ENCODE measurements at places on chromosomes 5 and 9. TPM values are rescaled to one million over a fixed set of nuclear protein-coding genes. Genes with fewer than 3 reads are reported as not detected.

DNA sequence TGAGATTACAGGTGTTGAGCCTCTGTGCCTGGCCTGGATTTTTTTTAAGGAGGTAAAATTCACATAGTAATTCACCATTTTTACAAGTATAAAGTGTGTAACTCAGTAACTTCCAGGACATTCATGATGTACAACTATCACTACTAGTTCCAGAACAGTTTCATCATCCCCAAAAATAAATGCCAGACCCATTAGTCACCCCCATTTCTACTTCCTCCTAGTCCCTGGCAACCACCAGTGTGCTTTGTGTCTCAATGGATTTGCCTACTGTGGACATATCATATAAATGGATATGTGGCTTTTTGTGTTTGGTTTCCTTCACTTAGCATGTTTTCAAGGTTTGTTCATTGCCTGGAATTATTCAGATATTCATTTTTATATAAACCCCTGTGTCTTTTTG lies 72.5 kb upstream of the PANK3 start:
- H3K27me3 ChIP-seq = no peaks in the 10 kb centered on the region
- no peaks in the 10 kb centered on the region for H3K4me1 ChIP-seq
- no peaks in the 10 kb centered on the region for H3K36me3 ChIP-seq
- DNase-seq = no peak
- H3K27ac ChIP-seq = no peak overlapping the region
- H3K4me3 ChIP-seq = no peak overlapping the region

- no peaks in the 10 kb centered on the region for H3K27me3 ChIP-seq
- no peak overlapping the region for H3K4me3 ChIP-seq
- peaks cover 2% of the 10 kb centered on the region for H3K4me1 ChIP-seq
Measured at GRCh38 chr9:124248066-124248465, 9.7 kb upstream of the NEK6 start.

DNA sequence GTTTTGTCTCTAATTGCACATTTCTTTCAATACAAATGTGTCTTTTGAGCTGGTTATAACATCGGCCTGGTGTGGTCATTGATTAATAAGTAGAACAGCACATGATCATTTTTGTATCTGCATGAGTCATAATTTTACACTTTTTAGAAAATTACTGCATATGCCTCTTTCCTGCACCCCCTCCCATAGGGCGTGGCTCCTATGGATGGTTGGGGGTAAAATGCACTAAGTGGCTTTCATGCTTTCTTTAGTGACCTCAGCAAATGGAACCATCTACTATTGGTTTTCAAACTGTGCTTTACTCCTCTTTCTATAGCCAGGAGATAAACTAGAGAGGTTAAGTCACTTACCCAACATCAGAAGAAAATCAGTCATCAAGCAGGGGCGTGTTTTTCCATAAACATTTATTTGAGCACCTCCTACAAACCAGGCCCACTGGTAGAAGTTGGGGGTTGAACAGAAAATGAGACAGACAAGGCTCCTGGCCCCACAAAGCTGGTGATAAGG lies 3.8 kb downstream of the ANXA6 start:
- no peak overlapping the region for H3K4me3 ChIP-seq
- H3K36me3 ChIP-seq = no peaks in the 10 kb centered on the region
- no peak for DNase-seq
- H3K4me1 ChIP-seq = peaks cover 61% of the 10 kb centered on the region
- no peak overlapping the region for H3K27ac ChIP-seq
- no peaks in the 10 kb centered on the region for H3K27me3 ChIP-seq

The SPINK4 gene
- not detected for total RNA-seq

DNA sequence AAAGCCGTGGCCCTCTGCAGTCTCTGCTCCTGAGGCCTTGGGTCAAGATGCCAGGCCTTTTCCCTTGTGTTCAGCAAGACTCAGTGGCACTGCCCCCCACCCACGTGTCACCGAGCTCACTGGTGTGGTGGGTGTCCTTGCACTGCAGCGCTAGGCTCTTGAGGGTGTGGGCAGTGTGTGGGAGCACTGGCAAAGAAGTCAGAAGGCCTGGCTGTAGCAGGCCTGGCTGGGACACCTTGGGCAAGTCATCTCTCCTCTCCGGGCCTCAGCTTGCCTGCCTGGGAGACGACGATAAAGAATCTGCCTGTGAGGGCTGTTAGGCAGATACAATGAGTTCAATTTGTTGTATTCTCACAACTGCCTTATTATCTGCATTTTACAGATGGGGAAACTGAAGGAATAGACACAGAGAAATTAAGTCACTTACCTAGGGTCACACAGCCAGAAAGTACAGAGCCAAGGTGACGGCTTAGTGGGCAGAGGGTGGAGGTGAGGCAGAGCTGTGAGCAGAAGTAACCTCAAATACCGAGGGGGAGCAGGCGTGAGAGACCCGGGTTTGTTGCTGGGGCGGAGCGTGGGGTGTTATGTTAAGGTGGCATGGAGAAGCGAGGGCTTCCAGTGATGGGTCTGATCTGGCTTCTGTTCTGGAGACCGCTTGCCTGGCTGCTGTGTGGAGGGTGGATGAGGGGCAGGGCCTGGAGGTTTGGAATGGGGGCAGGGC lies 1.4 kb downstream of the TSPAN17 start:
- no peak for DNase-seq
- H3K27me3 ChIP-seq = no peaks in the 10 kb centered on the region
- H3K36me3 ChIP-seq = peaks cover 3% of the 10 kb centered on the region
- H3K4me1 ChIP-seq = peaks cover 17% of the 10 kb centered on the region
- H3K27ac ChIP-seq = peak overlapping the region; percentile 77

- DNase-seq = no peak
- H3K4me3 ChIP-seq = no peak overlapping the region
- no peaks in the 10 kb centered on the region for H3K27me3 ChIP-seq
- H3K27ac ChIP-seq = no peak overlapping the region
Measured at GRCh38 chr5:69074664-69075521, 18.9 kb upstream of the SLC30A5 start.

- no peaks in the 10 kb centered on the region for H3K27me3 ChIP-seq
- H3K4me1 ChIP-seq = no peaks in the 10 kb centered on the region
- H3K4me3 ChIP-seq = no peak overlapping the region
- H3K27ac ChIP-seq = no peak overlapping the region
- DNase-seq = no peak
Measured at GRCh38 chr5:96067894-96068614, 106.4 kb upstream of the ELL2 start.

- no peak overlapping the region for H3K27ac ChIP-seq
- peak; percentile 21 for DNase-seq
- H3K4me3 ChIP-seq = no peak overlapping the region
Measured at GRCh38 chr5:54738118-54738972, 220.8 kb downstream of the SNX18 start.

DNA sequence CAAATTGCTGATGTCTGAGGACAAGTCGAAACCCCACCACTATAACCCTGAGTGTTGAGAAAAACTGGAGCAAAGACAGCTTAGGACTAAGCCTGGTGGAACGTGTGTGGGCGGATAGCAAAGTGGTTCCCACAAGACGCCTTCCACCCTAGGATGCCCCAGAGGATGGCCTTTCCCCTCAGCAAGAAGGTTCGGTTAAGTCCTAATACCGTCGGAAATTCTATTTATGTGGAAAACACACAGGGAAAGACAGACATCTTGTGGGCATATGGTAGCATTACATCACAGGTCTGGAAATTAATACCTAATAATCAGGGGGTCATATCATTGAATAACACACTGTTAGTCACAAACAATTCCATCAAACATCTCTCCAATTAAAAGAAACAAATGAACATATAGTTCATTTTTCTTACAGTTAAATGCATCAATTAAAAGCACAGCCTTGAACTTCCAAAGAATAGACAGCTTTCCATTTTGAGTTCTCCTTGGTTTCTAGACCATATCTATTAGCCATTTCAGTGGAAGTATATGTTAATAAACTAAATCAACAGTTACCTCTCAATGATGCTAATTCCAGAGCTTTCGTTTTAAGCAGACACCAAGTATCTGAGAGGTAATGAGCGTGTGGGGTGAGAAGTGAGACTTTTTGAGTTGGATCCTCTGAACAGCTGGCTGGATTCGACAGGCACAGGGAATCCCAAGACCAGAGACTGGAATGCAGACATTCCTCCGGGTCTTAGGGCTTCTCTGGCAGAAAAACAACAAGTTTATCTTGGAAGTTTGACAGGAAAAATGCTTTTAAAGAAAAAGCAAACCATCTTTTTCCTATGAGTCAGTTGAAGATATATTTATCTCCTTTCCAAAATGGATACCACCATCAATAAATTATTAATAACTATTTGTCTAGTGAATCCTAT lies 2.9 kb upstream of the ICE1 start:
- H3K4me3 ChIP-seq = no peak overlapping the region
- H3K36me3 ChIP-seq = no peaks in the 10 kb centered on the region
- H3K27me3 ChIP-seq = no peaks in the 10 kb centered on the region
- H3K27ac ChIP-seq = no peak overlapping the region

DNA sequence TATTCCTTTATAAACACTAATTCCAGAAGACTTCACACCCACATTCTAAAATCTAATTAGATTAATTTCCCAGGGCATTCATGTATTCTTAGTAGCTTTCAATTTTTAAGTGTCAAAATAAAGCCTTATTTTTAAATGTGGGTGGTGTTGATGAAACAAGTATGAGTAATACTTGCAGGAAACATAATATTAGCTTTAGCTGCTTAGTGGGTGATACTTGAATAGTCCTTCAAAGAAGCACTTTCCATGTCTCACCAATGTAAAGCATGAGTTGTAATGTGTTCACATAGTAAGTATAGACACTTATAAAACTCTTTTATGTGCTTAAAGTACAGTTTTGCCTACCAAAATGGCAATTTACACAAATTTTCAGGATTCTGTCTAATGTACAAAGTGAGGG lies 6.9 kb downstream of the FNBP1 start:
- no peak overlapping the region for H3K4me3 ChIP-seq
- peaks cover 30% of the 10 kb centered on the region for H3K4me1 ChIP-seq

DNA sequence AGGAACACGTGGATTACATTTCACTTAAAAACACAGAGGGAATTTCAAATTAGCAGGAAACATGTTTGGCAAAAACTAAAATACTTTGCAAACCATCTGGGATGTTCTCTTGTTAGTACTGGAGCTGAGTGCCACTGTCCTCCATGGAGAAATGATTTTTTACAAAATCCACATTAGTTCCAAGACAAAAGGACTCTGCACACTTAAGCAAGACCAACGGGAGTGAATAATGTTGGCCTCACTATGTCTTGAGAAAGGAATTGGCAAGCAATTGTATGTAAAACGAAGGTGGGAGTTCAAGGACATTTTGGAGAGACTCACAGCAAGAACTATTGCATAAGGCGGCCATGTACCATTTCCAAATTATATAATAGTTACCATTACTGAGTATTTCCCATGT lies 547.5 kb downstream of the EBF1 start:
- DNase-seq = peak; percentile 7
- no peaks in the 10 kb centered on the region for H3K36me3 ChIP-seq
- H3K4me3 ChIP-seq = no peak overlapping the region

GRCh38 chr5:144273232-144274027 lies 102.8 kb downstream of the KCTD16 start:
- no peak overlapping the region for H3K27ac ChIP-seq
- no peak for DNase-seq
- H3K4me1 ChIP-seq = no peaks in the 10 kb centered on the region
- H3K36me3 ChIP-seq = no peaks in the 10 kb centered on the region
- H3K4me3 ChIP-seq = no peak overlapping the region

DNA sequence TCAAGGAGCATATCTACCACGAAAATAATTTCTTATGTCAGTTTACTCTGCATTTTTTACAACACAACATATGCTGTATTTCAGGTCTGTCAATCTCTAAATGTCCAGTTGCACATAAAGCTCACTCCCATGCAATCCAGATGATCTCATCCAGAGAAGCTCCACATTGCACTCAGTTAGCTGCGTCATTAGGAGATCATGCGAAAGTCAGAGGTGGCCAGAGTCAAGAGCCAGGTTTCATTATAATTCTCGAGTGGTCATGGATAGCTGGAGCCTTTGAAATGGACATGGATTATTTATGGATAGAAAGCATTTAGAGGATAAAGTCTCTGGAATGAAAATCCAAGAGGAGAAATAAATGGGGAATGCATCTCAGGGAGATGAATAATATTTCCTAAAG lies 232.3 kb downstream of the GAS1 start:
- H3K4me1 ChIP-seq = no peaks in the 10 kb centered on the region
- DNase-seq = no peak
- no peaks in the 10 kb centered on the region for H3K36me3 ChIP-seq
- no peak overlapping the region for H3K27ac ChIP-seq
- H3K4me3 ChIP-seq = no peak overlapping the region

- H3K27me3 ChIP-seq = no peaks in the 10 kb centered on the region
- no peak for DNase-seq
- H3K27ac ChIP-seq = no peak overlapping the region
Measured at GRCh38 chr9:114928671-114929070, 1.7 kb downstream of the TNFSF8 start.

DNA sequence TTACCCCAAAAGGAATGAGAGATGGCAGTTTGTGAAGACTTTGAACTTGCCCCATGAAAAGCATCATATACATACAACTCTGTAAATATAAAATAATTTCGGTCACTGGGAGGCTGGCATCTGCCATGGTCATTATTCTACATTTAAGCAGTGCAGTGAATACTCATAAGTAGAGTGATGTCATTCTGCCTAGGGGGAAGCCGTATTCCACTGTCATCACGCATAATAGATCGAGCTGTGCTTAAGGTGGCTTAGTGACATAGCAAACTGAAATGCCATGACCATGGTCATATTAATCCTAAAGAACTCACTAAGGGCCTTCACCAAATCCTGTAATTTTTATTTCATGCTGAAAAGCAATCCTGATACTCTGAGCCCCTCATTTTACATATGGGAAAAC lies 42.4 kb upstream of the NR4A3 start:
- no peak overlapping the region for H3K27ac ChIP-seq
- H3K27me3 ChIP-seq = no peaks in the 10 kb centered on the region
- H3K4me3 ChIP-seq = no peak overlapping the region
- no peaks in the 10 kb centered on the region for H3K4me1 ChIP-seq

DNA sequence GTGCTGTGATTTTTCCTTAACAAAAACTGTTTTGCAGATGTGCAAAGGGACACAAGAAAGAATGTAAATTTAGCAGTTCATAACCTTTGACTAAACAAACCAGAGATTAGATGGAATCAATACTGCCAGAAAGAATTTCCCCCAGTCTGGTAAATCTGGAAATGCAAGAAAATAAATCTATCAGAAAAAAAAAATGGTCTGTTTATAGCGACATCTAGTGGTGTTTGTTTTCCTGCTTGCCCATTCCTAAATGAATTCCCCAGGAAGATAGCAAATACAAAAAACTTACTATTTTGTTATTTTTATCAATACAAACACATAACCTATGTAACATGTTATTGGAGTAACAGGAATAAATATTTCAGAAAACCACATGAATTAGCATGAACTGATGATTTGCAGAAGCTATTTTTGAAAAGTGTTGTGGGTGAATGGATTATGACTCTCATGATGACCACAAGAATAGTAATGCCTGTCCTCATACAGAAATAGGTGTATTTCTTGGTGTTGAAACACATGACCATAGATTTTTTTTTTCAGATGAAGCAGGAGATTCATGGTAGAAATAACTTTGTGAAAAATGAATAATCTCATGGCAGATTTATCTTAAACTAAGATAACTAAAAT lies 1703.8 kb downstream of the MAT2B start:
- no peaks in the 10 kb centered on the region for H3K36me3 ChIP-seq
- H3K27ac ChIP-seq = no peak overlapping the region
- H3K27me3 ChIP-seq = no peaks in the 10 kb centered on the region

Measured in gastrocnemius medialis (tissue), 4 donors.